ENCODE measurements at places on chromosomes 5 and 9.
A peak's percentile ranks its signal among the peaks of the same experiment; 100 is the strongest.

DNA sequence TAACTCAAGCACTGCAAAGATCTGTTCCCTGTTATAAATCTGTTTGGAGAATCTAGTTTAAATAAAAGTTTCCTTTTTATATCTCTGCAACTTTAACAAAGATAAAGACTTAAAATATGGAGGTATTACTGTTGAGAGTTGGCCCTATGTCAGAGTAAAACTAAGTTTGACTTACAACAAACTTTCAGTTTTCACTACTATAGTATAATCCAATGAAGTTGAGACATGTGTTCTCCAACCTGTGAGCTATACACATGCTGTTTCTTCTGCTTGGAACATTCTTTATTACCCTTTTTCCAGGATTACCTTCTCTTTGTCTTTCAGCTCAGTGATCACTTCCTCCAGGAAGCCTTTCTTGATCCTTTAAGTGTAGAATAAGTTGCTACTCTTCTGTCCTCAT is 1109.3 kb downstream of the MAT2B start:
- no peak for DNase-seq

- DNase-seq, result no peak
These were observed 250.8 kb upstream of the IRX2 start for GRCh38 chr5:3002230-3002629.

DNA sequence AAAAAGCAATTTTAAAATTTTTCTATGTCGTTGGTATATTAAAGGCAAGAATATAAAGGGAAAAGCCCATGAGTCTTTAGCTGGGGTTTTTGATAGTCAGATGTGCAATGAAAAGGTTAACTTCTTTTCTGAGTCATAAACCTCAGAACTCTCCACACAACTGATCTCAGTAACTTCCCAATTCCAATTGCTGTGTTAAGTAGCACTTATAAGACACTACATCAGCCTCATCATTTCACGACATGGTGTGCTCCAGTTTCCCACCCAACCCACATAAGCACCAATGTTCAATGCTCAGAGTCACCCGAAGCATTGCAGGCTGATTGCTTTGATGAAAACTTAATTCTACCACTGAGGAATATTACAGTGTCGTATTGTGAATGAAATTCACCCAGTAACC is 155.8 kb downstream of the TSSK1B start:
- DNase-seq, result no peak

DNA sequence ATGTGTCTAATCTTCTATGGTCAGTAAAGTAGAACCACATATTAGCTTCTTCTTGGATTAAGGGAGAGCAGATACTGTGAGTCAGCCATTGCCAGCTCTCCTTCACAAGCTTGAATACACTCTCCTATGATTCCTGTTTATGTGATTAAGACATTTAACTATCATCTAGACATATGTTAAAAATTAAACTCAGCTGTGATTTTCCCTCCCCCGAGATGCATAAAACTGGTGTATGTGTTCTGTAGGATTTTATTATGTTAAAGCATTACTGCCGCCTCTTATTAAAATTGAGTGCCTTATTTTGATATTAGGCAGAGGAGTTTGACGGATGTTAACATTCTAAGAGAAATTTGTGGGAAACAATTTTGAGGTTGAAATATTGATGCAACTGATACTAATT is 114.6 kb downstream of the ACTBL2 start:
- no peak for DNase-seq

- DNase-seq, result no peak
These were observed 21.0 kb downstream of the NR2F1 start for GRCh38 chr5:93603793-93604643.

- peak; percentile 23 for DNase-seq
These were observed 91.8 kb downstream of the PDE6A start for GRCh38 chr5:149852641-149853330.

- DNase-seq, result no peak
These were observed 81.4 kb upstream of the RANBP6 start for GRCh38 chr9:6096821-6097220.

DNA sequence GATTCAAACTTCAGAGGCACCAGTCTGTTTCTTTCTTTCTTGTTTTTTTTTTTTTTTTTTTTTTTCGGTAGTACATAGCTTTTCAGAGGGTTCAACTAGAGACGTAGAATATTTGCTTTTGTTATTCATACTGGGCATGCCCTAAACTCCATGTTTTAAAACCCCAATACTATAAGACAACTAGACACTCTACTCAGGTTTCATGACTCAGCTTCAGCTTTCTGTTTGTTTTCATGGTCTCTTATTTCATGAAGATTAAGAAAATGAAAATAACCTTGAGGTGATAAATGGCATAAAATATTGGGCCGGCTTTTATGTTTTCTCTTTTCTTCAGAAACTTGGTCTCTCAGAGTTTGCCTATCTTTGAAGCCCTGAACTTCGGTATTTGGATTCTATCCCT is 2126.3 kb upstream of the ACO1 start:
- no peak for DNase-seq

GRCh38 chr5:60806591-60807243 is 37.4 kb downstream of the ELOVL7 start:
- no peak for DNase-seq

Measured in activated CD4-positive, alpha-beta T cell treated with anti-CD3 and anti-CD28 coated beads for 4 hours (primary cell).